ENCODE measurements at places on chromosomes 2 and 18.

DNA sequence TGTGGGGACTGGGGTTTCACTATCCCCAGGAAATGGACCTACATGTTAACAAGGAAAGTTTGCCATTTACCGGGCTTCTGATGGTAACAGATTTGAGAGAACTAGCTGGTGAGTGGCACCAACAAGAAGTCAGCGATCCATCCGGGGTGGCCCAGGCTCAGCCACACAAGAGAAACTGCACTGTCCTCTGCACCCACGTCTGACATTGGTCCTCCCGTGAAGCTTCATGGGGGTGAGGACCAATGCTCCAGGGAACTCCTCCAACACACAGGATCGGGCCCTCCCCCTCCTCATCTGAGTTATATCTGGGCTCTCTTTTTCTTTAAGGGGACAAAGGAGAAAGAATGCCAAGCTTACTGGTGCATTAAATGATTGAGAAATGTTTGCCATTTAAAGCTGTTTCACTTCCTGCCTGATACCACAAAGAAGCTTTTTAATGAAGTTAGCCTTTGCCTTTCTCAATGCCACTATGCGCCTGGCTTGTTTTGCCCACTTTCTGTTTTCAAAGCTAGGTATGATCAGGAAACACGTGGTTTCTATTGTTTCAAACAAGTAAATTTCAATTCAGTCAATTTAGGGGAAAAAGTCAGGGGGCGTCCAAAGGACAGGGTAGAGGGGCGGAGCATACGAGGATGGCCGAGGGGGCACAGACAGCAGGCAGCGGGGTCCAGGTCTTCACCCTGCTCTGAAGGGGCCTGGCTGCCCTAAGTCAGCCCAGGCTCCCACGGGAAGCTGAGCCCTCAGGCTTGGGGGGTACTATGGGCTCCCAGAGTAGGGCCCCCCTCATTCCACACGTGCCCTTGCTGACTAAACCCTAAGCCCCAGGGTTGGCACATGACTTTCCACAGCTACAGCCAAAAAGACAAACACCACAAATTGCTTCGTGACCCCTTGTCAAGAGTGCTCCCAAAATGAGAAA lies 204.0 kb upstream of the ID2 start:
- no peak for DNase-seq

- no peak for DNase-seq
Measured at GRCh38 chr2:68837164-68837860, 33.9 kb downstream of the BMP10 start.

GRCh38 chr2:191739194-191739593 lies 61.3 kb downstream of the NABP1 start:
- no peak for DNase-seq

- DNase-seq: peak; percentile 96
Measured at GRCh38 chr2:17544256-17544655, 3.8 kb downstream of the VSNL1 start.

GRCh38 chr18:24534271-24534670 lies 73.8 kb downstream of the HRH4 start:
- DNase-seq: no peak

DNA sequence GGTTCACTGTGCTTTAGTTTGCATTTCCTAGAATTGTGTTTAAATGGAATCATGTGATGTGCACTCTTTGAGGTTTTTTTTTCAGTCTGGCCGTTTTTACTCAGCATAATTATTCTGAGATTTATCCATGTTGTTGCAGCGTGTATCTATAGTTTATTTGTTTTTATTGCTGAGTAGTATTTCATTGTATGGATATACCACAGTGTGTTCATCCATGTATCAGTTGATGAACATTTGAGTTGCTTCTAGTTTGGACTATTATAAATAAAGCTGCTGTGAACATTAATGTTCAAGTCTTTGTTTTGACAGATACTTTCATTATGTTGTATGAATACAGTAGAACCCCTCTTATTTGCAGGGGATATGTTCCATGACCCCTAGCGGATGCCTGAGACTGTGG lies 39.1 kb downstream of the TRAF3IP1 start:
- no peak for DNase-seq

GRCh38 chr2:126748929-126749518 lies 93.1 kb downstream of the GYPC start:
- DNase-seq: no peak

DNA sequence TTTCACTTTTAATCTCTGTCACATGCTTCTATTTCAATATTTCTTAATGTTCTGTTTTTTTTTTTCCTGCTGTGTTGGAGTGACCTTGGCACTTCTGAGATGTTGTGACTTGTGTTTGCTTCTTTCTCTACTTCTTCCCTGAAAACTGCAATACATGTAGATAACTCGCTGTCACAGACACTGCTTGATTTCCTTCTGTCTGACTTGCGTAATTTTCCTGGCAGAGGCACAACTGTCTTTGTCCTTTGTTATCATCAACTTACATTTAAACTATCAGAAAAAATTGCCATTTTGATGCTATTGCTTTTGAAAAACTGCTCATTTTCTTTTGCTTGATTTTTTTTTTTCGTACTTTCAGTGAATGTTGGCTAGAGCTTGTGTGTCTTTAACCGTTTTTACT lies 69.0 kb downstream of the BABAM2 start:
- DNase-seq: no peak

- DNase-seq: peak; percentile 62
Measured at GRCh38 chr18:45951016-45951714, 16.0 kb downstream of the EPG5 start.

GRCh38 chr2:9941196-9941995 lies 10.1 kb upstream of the GRHL1 start:
- peak; percentile 51 for DNase-seq

Measured in fibroblast of skin of left biceps (primary cell).